Stromal cell of bone marrow (primary cell): ENCODE measurements at places on chromosomes 4 and X.
A peak's percentile ranks its signal among the peaks of the same experiment; 100 is the strongest.

GRCh38 chr4:74418063-74418670 is 26.8 kb upstream of the AREG start:
- peak; percentile 88 for DNase-seq

GRCh38 chrX:139932073-139932900 is 566 bp downstream of the ATP11C start:
- peak; percentile 19 for DNase-seq

DNA sequence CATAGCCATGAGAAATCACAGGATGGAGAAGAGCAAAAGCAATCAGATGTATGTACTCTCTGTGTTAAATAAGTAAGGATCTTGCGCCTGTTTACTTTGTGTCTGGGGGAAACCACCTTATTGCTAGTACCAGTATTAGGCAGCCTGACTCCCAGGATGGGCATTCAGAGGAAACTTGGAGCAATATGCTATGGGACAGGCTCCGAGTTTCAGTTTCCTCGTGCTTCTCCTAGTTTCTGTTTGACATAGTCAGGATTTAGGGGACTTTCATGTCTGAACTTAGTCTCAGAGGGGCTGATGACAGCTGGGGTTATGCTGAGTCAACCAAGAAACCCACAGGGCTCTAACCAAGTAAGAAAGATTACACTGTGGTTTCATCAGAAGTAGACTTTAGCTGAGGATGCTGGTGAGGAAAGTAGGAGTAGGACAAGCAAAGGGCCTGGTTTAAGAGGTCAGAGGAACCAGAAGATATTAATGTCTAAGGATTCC is 13.5 kb downstream of the NSUN7 start:
- peak; percentile 33 for DNase-seq

DNA sequence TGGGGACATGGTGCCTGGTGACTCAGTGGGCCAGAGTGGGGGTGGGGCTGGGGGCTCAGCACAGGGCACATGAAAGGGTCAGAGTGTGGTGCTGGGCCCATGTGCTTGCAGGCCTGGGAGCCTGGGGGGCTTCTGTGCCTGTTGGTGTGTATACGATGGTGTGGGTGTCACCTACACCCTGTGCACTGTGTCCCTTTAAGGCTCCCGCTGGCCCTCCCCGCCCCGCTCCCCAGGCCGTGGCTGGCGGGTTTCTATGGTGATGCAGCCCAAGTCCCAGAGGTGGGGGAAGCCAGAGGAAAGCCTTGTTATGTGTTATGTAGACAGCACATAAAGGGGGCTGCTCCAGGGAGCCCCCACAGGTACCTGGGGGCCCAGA is 5.5 kb downstream of the L1CAM start:
- no peak for DNase-seq

DNA sequence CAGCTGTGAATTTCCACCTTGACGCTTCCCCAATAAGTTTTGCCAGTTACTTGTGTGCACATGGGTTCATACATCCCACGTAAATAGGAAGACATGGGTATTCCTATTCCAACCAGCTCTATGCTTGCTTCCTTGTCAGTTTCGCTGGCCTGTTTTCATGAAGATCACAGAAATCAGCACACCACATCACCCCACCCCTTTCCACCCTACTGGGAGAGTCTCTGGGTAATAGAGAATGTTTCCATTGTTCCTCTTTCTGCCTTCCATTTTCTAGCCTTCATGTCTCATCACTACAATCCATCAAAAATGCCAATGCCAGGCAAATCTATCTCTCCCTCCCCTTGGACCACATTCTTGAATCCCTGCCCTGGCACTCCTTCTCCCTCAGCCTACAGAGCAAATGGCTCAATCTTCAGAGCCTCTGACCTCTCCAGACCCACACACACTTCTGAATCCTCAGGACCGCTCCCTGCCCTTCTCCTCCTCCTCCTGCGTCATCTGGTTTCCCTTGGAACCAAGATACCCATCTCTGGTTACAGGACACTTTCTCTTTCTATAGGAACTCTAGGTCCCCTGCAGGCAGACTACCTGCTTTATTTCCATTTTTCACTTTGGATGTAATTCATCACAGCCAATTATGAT is 323.3 kb downstream of the DHX15 start:
- DNase-seq: peak; percentile 31

- no peak for DNase-seq
Observed at GRCh38 chrX:7050271-7050670, 97.2 kb upstream of the STS start.

DNA sequence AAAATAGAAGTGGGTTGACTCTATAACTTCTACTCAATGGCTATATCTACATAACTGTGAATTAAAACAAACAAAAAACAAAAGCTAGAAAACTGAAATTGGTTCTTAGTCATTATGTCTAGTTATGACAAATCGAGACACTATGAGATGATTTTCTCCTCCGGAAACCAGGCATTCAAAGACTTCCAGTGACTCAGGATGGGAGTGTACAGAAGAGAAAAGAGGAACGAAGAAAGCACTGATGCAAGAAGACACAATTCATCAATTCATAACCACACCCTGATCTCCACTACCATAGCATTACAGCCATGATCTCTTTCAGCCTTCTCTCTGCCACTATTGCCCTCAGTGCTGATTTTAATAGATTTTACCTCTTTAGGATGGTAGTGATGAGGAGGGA is 253.6 kb downstream of the CBLL2 start:
- DNase-seq: peak; percentile 62

GRCh38 chr4:108700081-108700757 is 49.8 kb downstream of the OSTC start:
- peak; percentile 39 for DNase-seq

DNA sequence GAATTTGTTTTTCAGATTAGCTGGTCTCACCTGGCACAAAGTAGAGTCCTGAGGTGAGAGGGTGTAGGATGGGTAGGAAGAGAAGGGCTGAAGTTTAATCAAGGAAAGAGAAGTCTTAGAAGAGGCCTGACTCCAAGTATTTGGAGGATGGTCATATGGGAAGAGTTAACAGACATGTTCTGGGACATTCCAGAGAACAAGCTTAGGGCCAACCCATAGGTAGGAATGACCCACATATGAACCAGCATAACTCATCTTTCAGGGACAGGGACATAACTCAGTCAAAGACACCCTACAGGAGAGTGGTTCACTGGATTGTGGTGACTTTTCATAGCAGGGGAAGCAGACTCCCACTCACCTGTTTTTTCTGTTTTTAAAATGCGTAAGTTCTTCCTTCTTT is 27.9 kb upstream of the ANXA5 start:
- DNase-seq: no peak
